Activated T-helper 1 cell treated with anti-CD3 and anti-CD28 coated beads, Interleukin-2, amount 50 U/mL, for 16 hours (primary cell): ENCODE measurements at places on chromosomes 12 and 14.

- DNase-seq, result no peak
Observed at GRCh38 chr14:104655128-104655848, 34.1 kb upstream of the INF2 start.

DNA sequence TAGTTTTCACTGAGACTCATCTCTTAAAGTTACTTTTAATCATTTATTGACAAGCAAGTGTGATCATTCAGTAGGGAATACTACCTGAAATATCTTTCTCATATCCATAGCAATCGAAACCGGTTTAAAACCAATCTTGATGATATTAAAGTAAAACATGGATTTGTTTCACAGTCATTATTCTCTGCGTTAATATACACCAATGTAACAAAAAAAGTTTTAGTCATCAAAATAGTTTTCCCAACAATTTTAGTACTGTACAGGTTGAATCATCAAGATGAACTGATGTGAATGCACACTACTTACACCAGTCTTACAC lies 137.0 kb upstream of the KRAS start:
- DNase-seq, result no peak

GRCh38 chr14:79325071-79325470 lies 886.2 kb downstream of the DIO2 start:
- no peak for DNase-seq

- DNase-seq, result peak; percentile 8
Observed at GRCh38 chr12:119544765-119545625, 48.6 kb upstream of the TMEM233 start.

- no peak for DNase-seq
Observed at GRCh38 chr12:42790761-42791151, 201.2 kb upstream of the PRICKLE1 start.

- no peak for DNase-seq
Observed at GRCh38 chr12:75944905-75945432, 86.6 kb downstream of the PHLDA1 start.

- DNase-seq, result no peak
Observed at GRCh38 chr14:32571995-32572866, 243.1 kb downstream of the AKAP6 start.

- peak; percentile 13 for DNase-seq
Observed at GRCh38 chr12:116924558-116925453, 14.1 kb downstream of the FBXW8 start.

DNA sequence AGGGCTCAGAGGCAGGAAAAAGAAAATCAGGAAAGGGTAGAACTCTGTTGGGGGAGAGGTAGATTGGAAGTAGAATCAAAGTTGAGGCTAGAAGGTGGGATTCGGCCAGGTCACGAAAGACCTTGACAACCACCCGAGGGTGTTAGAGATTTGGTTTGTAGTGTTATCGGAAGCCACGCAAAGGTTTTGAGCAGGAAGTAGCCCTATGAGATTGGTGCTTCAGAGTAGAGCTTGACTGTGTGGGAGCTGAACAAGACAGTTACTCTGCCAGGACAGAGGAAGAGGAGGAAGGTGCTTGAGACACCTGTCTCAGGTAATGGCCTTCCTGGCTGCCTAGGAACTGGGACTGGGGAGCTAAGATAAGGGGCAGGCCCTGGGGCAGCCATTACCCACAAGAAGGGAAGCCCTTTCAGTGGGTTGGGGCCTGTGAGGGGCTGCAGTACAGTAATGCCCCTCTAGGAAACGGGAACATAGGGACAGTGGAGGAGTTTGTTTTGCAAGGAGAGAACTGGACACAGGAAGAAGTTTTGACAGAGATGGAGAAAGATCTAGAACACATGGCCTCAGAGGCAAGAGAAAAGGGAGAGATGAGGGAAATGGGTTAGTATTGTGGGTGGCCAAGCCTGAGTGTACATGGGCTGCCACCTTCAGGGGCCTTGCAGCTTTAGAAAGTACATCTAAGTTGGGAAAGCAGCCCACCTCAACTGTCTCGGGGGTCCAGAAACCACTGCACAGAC lies 73.5 kb downstream of the RIN3 start:
- no peak for DNase-seq

DNA sequence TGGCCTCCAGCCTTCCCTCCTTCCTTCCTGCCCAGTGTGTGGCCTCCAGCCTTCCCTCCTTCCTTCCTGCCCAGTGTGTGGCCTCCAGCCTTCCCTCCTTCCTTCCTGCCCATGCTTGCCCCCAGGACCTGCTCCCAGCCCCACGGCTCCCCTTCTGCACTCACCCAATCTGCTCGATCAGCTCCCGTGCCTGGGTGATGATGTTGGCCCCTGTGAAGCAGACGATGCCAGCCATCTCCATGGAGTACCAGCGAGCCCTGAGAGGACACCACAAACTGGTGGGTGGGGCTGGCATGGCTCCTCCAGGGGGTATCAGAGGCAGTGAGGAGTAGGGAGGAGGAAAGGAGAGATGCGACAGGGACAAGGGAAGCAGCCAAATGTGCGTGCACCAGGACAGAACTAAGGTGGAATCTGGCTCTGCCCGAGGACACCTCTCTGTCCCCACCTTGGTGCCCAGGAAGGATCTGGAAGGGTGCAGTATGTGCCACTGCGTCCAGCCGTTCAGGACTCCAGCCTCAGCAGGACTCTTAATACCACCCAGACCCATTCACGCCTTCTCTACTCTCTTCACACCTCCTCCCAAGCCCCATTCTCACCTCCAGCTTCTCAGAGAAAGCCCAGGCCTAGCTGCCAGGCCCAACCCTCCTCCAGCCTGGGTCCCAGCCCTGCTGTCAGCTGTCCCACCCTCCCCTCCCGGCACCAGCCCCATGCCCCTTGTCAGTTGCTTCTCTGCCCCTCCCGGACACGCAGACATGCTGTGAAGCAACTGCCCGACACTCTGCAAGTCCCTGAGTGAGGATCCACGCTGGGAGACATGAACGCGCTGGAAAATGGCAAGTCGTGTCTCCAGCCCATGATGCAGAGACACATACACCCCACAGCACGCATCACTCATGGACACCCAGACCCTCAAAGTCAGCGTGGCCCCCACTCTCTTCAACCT lies 22.7 kb downstream of the POLE start:
- DNase-seq, result no peak

GRCh38 chr14:70641548-70642302 lies at the start of gene TTC9:
Gene TTC9 (plus strand): TSS chr14:70641916. CDS start chr14:70642130, 214 bp downstream.
- DNase-seq, result peak; percentile 31

GRCh38 chr14:65170768-65171507 lies 68.6 kb upstream of the MAX start:
- DNase-seq, result peak; percentile 15
